ENCODE measurements at places on chromosomes 11 and 22.

- no peak for DNase-seq
Measured at GRCh38 chr22:33984211-33984610, 63.9 kb upstream of the LARGE1 start.

- no peak for DNase-seq
Measured at GRCh38 chr11:133892126-133892525, 46.8 kb upstream of the SPATA19 start.

- DNase-seq = no peak
Measured at GRCh38 chr22:22157348-22157725, 87.2 kb upstream of the VPREB1 start.

GRCh38 chr11:111387363-111387762 is 8.3 kb upstream of the POU2AF1 start:
- no peak for DNase-seq

DNA sequence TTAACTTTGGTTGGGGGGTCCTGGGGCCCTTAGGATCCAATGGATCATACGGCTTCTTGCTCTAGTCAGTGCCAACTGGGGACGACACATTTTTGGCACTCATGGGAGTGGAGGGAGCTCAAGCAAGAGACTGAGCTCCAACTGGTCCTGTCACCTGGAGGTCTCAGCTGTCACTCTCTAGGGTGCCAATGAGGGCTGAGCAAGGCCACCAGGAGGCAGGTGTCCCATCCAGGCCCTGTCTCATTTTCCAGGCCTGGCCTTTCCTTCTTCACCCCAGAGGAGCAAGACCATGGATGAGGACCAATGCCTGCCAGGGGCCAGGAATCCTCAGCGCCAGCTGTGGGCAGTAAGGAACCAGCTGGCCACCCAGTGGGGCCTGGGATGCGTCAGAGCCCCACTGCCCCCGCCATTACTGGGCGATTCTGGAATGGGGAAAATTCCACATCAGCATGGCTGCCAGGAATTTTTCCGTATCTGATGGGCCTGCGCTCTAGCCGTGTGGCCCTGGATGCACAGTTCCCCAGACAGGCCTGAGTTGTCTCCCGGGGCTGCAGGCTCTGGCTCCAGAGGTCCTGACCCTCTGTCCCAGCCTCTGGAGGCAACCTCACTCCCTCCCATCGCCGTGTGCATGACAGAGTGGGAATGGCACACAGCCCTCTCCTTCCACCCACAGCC is 669 bp upstream of the GAL3ST1 start:
- no peak for DNase-seq

DNA sequence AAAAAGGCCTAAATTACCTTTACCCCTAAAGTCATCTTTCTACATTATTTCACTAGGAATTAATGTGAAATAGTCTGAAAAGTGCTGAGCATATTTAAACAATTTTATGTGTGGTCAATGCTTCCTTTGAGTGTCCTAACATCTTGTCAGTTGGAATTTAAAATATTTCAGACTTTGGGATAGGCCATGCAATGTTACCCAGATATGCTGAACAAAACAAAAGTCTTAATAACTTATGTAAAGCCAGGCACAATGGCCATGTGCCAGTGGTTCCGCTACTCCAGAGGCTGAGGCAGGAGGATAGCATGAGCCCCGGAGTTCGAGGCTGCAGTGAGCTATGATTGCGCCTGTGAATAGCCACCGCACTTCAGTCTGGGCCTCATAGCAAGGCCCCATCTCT is 137.4 kb downstream of the CADM1 start:
- no peak for DNase-seq

DNA sequence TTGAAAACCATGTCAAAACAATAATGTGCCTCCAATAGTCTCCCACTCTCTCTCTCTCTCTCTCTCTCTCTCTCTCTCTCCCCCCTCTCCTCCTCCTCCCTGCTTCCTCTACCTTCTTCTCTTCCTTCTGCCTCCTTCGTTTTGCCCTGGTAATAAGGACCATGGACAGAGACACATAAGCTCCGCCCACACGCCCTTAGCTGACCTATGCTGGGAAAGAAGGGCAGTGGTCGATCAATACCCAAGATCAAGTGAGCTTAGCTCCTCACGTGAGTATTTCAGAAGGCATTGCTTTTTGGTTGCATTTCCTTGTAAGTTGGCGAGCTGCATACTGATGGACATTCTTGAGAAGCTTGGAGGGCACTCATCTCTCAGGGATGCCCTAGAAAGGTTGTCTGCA is 194.8 kb downstream of the MIAT start:
- no peak for DNase-seq

DNA sequence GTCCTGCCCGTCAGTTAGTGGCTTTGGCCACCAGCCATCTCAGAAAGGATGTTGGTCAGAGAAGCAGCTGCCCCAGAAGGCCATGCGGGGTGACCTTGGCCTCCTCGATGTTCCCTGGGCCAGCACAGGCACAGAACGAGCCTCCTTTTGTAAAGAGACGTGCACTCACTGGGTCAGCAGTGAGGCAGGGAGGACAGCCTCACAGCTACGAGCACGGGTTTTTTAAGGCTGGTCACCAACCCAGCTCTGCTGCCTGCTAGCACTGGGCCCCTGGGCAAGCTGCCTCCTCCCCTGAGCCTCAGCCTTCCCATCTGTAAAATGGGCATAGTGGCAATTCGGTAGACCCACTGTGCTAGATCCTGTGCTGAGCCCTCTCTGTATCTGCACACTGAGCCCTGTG is 10.8 kb downstream of the IGLL1 start:
- no peak for DNase-seq

DNA sequence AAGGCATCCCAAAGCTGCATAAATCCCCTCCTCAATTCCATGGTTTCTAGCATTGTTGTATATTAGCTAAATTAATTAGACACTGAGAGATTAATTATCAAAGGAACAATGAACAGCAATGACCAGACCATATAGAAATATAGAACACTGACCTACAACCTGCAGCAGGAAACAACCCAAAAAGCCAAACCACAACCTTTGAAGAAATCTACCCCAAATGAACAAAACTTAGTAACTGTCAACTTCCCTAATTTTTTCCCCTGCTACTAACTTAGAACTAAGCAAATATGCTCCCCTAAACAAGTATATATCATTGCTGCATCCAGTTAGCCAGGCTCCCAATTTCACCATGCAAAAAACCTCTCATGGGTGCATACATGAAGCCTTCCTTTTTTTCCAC is 268.0 kb upstream of the ANO3 start:
- DNase-seq = no peak

DNA sequence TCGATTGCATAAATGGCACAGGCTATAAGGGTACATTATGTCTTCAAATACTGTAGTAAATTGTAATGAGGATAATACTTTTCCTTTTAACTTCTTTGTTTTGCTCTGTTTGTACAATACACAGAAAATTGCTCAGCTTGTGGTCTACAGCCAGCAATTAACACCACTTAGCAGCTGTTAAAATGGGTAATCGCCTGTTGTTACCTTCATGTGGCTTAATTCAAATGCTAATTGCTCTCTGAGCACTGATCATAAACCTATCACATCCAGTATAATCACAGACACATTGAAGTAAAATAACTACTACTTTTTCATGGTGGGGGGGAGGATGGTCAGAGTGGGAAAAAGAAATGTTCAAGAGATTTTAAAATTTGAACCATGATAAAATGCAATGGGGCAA is 1164.1 kb upstream of the CNTN5 start:
- DNase-seq = no peak

DNA sequence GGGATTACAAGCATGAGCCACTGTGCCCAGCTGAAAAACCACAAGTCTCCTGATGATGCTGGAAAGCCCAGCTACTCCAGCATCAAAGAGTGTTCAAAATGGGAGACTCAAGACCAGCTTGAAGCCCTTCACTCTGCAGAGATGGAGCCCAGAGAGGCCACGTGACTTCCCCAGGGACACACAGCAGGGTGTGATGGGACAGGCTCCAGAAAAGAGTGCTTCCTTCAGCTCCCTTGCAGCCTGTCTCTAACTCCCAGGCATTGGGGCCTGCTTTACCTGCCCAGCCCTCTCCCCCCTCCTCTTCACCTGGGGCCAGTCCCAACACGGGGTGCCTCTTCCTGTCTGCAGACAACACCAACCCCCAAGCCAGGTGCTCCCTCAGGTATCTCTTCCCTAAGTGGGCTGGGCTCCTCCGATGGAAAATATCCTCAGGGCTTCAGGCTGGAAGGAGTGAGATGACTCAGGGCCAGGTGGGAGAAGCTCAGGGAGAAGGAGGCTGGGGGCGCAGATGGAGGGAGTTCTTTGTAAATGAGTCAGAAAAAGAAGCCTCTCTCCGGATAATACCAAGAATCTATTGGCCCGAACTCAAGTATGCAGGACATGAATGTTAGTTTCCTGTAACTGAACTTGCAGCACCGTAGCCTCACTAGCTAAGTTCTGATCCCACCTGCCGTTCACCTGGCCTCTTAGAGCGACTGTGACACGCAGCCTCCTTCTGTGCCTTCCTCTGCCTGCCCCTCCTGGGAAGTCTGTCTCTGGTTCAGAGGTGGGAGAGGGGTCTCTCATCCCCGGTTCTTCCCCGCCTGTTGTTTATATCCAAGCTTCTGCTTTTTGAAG is 326.6 kb downstream of the MN1 start:
- peak; percentile 77 for DNase-seq

DNA sequence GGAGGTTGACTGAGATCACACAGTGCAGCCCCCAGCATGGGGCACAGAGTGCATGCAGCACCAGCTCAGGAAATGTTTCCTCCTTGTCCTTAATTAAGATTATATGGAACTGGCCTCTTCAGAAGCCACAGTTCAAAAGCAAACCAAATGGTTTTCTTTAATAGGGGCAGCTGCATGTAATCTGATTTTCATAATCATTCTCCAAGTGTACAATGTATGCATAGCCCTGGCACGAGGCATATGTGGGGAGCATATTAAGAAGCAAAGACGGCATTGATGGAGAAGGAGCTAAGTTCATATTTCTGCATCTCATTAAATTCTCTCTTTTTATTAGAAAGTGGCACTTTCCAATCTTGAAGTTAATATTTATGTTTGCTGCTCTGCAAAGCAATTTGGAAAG is 9.9 kb upstream of the PARVB start:
- DNase-seq = no peak

GRCh38 chr11:113376156-113376555 is 11.4 kb upstream of the ANKK1 start:
- DNase-seq = no peak

DNA sequence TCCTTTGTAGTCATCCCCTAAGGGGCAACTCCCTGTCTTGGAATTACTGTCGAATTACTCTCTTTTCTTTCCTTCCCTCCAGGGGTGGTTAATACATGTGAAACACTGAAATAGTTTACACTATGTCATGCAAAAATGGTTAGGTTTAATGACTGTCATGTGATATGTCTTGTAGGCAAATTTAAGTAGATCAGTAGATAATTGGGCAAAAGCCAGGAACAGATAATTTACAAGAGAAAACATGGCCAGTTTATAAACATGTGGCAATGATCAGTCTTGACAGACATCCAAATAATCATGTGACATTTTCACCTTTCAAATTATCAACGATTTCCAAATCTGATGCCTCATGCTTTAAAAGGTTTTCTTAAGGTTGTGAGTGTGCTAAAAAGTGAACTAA is 3.9 kb downstream of the VWA5A start:
- no peak for DNase-seq

DNA sequence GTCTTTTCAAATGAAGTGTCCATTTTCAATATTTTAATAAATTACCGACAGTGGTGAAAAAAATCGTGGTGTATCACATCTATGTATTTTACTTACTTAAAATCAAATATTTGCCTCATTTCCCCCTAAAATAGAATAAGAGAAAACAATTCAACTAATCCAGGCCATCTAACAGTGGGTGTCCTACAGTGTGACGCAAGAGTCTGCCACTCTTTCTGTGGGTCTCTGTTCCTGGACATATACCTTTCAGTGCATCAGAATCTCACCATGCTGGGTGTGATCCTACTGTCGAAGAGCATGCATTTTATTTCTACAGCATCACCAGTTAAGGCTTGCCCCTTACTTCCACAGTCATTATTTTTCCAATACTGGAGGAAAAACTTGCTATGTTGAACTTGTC is 111.2 kb downstream of the CD44 start:
- no peak for DNase-seq

- DNase-seq = no peak
Measured at GRCh38 chr11:77087723-77088225, 14.9 kb upstream of the OMP start.

DNA sequence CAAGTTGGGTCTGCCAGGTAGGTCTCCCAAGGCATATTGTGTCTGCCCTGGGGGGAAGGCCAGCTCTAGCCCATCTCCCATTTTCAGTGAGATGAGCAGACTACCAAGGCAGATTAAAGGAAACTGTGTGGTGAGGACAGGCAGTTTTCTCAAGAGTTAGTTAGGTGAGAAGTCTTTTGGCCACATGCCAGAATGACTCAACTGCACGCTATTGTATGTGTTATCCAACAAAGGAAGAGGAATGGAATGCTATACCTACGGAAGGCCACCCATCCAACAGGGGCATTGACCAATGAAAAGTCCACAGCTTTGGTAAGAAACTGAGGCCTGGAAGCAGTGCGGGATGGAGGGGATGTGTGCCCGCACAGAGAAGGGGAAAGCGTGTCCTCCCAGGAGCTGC is 941.7 kb downstream of the NTM start:
- no peak for DNase-seq

DNA sequence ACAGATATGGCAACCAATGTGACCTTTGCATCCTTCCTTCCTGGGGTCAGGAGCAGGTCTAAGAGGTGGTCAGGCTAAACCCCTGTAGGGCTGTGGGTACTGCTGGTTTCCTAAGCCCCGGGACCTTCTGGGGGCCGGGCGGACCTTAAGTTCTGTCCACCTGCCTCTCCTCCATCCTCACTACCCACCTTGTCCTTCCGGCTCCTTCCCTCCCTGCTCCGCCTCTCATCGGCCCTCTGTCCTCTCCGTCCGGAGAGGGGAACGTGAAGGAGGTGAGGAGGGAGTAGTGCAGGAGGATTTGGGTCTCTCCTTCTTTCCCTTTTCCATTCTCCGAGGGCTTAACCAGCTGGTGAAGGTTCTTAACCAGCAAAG is 28.3 kb upstream of the PARVB start:
- no peak for DNase-seq

GRCh38 chr11:20258376-20258895 is 98.2 kb upstream of the DBX1 start:
- peak; percentile 85 for DNase-seq

- DNase-seq = peak; percentile 82
Measured at GRCh38 chr11:78350646-78351165, 66.9 kb downstream of the GAB2 start.

DNA sequence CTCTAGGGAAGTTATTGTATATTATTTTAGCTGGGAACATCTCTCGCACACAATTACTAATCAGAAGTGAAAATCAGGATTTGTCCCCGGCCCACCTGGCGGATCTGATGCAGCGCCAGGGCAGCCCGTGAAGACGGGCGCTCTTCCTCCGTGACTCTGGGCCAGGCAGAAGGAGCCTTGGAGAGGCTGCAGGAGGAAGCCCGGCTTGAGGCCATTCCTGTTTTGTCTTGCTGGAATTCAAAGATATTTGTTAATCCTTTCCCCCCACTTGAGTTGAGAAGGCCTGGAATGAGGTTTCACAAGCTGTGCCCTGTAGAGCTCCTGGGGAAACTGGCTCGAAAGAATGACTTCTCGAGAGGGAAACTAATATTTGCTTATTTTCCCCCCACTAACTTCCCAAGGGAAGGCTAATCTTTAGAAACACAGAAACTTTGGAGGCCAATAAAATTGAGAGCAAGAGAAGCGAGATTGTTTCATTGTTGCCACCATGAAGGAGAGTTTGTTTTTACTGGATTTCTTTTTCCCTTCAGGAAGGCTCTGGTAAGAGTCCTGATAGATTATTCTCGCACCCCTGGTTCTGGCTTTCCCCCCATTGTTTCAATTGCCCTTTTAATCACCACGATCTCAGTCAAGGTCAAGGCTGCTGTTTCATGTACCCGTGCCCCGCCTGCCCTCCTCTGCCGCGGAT is 92.8 kb upstream of the SEPTIN5 start:
- DNase-seq = no peak
